ENCODE measurements at places on chromosomes 11 and 22. TPM values are rescaled to one million over a fixed set of nuclear protein-coding genes. Genes with fewer than 3 reads are reported as not detected.

GRCh38 chr11:35115688-35116030 lies 23.3 kb upstream of the CD44 start:
- no peak overlapping the region for H3K4me3 ChIP-seq
- no peak overlapping the region for H3K27ac ChIP-seq
- no peaks in the 10 kb centered on the region for H3K36me3 ChIP-seq
- DNase-seq = no peak
- peaks cover 18% of the 10 kb centered on the region for H3K4me1 ChIP-seq
- peaks cover 6% of the 10 kb centered on the region for H3K27me3 ChIP-seq

GRCh38 chr11:69122630-69123431 lies 32.9 kb upstream of the SMIM38 start:
- no peaks in the 10 kb centered on the region for H3K36me3 ChIP-seq
- H3K4me3 ChIP-seq = no peak overlapping the region
- H3K4me1 ChIP-seq = peaks cover 17% of the 10 kb centered on the region
- peak overlapping the region; percentile 17 for H3K27ac ChIP-seq
- H3K27me3 ChIP-seq = no peaks in the 10 kb centered on the region

The OR10D3 gene
- total RNA-seq = not detected

DNA sequence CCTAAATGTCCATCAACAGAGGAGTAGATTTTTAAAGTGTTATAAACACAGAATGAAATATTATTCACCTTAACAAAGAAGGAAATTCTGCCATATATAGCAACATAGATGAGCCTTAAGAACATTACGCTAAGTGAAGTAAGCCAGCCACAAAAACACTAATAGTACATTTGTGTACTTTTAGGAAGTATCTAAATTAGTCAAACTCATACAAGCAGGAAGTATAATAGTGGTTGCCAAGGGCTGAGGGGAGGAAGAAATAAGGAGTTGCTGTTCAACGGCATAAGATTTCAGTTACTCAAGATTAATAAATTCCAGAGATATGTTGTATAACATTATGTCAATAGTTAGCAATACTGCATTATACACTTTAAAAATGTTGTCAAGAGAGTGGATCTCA lies 181.7 kb upstream of the ZC3H12C start:
- no peak for DNase-seq
- H3K36me3 ChIP-seq = no peaks in the 10 kb centered on the region
- H3K27me3 ChIP-seq = peaks cover 2% of the 10 kb centered on the region
- H3K4me3 ChIP-seq = no peak overlapping the region

DNA sequence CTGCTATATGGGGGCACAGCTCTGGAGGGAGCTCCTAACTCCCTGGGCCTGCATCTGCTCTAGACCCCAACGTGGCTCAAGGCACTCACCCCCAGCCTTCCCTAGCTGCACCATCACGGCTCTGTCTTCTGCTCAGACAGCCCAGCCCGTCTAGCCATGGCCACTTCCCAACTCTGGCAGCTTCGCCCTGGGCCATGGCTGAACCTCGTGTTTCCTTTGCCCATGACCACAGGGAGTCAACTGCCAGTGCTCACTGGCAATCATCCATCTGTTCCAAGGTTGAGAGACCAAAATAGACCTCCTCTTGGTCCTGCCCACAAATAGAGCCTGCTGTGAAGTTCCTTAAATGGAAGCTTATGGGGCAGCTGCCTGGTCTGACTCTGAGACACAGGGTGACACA lies 5.4 kb downstream of the LMO1 start:
- peaks cover 42% of the 10 kb centered on the region for H3K27me3 ChIP-seq
- DNase-seq = no peak
- H3K27ac ChIP-seq = no peak overlapping the region
- H3K4me3 ChIP-seq = no peak overlapping the region
- no peaks in the 10 kb centered on the region for H3K36me3 ChIP-seq

The SLC22A25 gene
- total RNA-seq = not detected

DNA sequence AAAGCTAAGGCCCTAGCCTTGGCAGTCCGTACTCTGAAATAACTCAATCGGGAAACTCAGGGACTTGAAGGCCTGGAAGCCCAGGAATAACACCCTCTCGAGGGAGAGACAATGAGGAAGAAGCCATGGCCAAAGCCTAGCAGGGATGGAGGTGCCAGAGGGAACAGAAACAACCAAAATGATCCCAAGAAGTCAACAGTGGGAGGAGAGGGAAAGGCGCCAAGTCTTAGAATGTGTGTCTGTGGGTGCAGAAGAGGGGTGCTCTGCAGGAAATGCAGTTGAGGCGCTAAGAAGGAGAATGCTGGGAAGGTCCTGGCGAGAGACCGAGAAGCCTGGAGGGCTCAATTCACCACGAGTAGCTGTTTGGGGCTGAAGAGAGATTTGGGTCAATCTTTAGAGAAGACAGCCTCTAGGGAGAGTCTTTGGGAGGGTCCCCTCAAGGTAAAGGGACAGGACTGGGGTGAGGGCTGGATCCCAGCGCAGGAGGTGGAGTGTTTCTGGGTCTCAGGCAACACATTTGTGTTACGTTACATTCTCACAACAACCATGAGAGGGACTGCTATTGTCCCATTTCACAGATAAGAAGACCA lies 760 bp upstream of the MAPK8IP1 start:
- H3K27ac ChIP-seq = no peak overlapping the region
- no peak for DNase-seq
- peaks cover 2% of the 10 kb centered on the region for H3K4me1 ChIP-seq
- H3K36me3 ChIP-seq = peaks cover 18% of the 10 kb centered on the region
